Astrocyte (in vitro differentiated cells and primary cell): ENCODE measurements at places on chromosomes 12 and 14.

- peak; percentile 86 for DNase-seq
Observed at GRCh38 chr12:25995906-25996305, 37.4 kb downstream of the RASSF8 start.

GRCh38 chr12:96070670-96071279 lies 35.4 kb upstream of the LTA4H start:
- DNase-seq = peak; percentile 15

GRCh38 chr12:52172956-52173355 lies 18.9 kb downstream of the KRT80 start:
- DNase-seq = no peak

DNA sequence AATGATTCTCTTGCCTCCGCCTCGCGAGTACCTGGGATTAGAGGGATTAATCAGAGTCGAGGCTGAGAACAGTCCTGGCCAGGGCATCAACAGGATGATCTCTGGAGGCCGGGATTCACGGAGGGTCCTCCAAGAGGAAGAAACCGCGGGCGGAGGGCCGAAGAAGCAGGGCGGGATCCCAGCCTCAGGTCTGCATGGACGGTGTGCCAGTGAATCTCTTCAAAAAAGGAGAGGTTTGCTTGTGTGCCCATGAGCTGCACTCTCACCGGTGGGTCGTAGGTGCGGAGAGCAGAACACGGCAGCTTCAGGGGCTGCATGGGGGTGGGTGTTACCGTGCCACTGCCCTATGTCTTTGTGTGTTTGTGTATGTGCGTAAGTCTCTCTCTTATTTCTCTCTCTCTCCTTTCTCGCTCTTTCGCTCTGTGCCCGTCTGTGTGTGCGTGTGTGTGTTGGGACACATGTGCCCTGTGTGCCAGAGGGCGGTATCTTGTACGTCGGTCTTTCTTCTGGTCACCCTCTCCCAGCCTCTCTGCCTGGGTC lies 768.2 kb upstream of the ALG10B start:
- no peak for DNase-seq

- no peak for DNase-seq
Observed at GRCh38 chr14:75961662-75962061, 20.1 kb downstream of the TGFB3 start.

- DNase-seq = no peak
Observed at GRCh38 chr14:22408547-22408946, 180.5 kb downstream of the DAD1 start.

- no peak for DNase-seq
Observed at GRCh38 chr12:111103583-111103982, 183.2 kb upstream of the MYL2 start.

- no peak for DNase-seq
Observed at GRCh38 chr12:96117460-96117859, 76.7 kb upstream of the ELK3 start.

DNA sequence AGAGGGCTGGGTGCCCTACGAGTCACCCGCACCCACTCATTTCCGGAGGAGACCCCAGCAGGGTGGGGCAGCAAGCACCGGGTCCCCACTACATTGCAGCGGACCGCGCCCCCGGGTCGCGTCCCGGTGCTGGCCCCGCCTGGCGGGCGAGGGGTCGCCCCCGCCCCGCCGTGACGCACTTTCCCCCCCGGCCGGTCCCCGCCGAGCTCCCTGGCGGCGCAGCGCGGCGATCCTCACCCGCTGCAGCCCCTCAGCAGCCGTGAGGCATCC lies 106.1 kb downstream of the PRICKLE1 start:
- no peak for DNase-seq

DNA sequence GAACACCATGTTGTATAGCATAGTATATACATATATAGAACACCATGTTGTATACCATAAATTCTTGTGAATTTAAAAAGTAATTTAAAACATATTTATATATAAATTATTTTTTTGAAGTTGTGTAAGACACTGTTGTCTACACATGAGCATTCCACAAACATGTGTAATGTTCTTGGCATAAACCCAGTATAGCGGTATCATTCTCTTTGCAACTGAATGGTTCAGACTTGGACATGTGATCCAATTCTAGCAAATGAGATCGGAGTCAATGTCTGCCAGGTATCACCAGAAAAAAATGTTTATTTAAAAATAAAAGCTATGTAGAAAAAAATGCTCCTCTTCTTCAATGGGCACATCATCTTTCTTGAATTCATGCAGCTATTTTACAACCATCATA lies 33.9 kb downstream of the CEP290 start:
- DNase-seq = no peak

DNA sequence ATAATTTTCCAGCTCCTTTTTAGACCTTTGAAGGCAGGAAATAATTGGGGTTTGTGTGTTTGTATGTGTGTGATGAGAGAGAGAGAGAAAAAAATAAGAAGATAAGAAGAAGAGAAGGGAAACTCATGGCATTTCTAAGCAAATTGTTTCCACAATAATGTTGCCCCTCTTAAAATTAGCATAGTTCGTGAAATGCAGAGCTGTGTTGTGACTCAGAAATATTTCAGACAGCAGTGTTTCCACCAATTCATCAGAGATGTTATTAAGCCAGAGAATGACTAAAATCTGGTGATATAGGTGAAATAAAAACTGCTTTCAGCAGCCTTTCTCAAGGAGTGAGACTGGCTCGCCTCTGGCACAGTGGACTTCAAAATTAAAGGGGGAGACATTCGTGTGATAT lies 65.9 kb upstream of the ARHGAP5 start:
- DNase-seq = peak; percentile 45

DNA sequence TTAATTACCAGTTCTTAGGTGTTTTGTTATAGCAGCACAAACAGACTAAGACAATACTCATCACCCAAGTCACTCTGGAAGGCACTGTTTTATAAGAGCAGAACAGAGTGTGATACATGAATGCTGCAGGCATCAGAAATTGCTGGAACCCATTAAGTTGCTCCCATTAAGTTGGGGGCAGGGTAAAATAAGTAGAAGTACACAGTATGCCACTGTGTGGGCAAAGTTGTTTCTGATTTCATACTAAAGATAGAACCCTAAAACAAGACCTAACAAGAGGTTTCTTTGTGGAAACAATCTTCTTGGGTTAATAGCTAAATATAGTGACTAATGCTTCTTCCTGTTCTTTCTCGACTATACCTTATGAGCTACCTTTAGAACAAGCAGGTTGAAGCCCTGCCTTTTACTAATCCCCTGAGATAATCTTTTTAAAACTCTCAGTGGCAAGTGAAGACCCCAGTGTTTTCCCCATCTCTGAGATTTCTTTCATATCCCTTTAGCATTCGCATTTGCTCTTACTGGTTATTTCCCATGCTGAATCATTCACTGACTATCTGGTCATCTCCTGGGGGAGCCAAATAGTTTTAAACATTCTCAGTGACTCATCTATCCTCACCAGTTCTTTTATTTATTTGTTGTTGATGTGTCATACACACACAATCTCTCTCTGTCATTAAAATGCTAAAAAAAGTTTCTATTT lies 52.3 kb downstream of the SOCS2 start:
- DNase-seq = peak; percentile 96

DNA sequence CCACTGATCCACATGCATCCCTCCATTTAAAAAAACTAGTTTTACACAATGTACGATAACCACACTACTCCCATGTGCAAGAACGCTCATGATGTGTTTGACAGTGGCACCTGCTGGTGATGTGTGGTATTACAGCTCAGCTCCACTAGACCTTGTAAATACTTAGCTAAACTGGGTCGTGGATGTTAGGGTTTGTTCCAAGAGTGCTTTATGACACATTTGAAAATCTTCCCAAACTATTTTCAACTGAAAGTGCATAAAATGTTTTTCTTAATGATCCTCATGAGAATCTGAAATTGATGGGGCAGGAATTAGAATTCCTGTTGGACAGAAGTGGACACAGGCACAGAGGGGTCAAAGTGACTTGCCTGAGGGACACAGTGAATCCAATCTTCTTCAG lies 99.2 kb downstream of the SCARB1 start:
- peak; percentile 77 for DNase-seq

DNA sequence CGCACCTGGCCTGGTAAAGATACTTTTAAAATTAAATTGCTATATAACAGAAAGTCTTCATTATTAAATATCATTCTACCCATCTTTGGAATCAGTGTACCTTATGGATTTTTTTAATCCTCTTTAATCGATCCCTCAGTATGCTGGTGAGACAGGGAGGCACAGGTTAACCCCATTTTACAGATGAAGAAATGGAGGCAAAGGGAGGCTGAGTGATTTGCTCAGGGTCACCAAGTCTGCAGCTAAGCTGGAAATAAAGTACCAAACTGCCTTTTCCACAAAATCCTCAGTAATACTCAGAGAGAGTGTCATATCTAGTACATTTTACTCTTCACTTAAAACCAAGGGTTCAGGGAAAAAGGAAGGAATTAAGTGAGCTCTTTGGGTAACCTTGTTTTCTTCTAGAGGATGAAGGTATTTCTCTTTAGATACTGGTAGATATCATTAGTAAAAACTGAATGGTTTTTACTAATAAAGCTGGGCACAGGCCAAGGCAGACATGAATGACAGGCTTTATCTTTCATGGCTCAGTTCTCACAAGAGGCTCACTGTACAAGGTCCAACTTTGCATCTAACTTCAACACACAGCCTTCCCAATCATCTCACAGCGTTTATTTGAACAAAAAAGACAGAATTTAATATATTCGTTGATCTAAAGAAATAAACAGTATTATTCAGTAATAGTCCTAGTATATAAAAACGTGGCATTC lies 35.3 kb upstream of the TTC7B start:
- no peak for DNase-seq

- no peak for DNase-seq
Observed at GRCh38 chr14:57610631-57611030, 117.0 kb upstream of the CCDC198 start.

DNA sequence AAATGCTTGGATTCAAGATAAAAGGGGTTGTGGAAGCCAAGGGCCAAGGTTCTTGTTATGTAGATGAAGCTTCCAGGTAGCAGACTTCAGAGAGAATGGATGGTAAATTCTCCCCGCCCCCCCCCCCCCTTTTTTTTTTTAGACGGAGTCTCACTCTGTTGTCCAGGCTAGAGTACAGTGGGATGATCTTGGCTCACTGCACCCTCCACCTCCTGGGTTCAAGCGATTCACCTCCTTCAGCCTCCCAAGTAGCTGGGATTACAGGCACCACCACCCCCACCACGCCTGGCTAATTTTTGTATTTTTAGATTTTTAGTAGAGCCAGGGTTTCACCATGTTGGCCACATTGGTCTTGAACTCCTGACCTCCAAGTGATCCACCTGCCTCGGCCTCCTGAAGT lies 4.1 kb downstream of the DGLUCY start:
- no peak for DNase-seq

- DNase-seq = no peak
Observed at GRCh38 chr12:65845751-65846537, 21.7 kb downstream of the HMGA2 start.

- DNase-seq = no peak
Observed at GRCh38 chr14:71852181-71852580, 80.0 kb upstream of the RGS6 start.

GRCh38 chr12:116336542-116337065 lies 59.1 kb upstream of the MED13L start:
- peak; percentile 33 for DNase-seq
